ENCODE measurements at places on chromosomes 2 and 18.

DNA sequence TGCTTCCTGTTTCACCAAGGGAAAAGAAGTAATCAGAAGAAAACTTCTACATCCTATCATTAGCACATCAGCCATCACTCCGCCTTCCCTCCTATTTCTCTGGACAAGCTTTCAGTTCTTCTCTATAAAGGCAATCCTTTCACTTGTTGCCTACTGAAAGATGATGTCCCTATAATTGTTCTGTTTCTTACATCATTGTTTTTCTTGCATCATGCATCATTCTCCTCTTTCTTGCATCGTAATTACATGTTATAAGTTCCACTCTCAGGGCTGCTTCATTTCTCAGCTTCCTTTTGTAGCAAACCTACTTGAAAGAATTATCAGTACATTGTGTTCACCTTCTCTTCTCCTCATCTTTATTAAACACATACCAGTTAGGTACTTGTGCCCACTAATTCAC is 7.2 kb downstream of the SLC30A6 start:
- DNase-seq, result no peak

GRCh38 chr18:44997174-44997573 is 316.5 kb downstream of the SETBP1 start:
- no peak for DNase-seq

DNA sequence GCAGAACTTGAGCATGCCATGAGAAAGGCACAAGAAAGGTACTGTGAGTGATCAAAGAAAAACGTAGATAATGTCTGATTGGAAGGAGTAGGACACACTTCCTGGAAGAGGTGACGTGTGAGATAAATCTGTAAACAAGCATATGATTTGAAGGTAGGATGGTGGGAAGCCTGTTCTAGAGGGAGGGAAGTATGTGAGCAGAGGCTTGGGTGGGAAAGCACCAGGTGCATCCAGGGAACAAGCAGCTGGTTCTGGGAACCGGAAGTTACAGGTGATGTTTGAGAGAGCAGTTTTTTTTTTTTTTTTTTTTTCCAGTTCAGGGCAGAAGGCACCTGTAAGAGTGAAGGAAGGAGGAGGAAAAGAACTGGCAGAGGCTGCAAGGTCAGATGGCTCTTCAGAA is 116.6 kb upstream of the EFEMP1 start:
- no peak for DNase-seq

DNA sequence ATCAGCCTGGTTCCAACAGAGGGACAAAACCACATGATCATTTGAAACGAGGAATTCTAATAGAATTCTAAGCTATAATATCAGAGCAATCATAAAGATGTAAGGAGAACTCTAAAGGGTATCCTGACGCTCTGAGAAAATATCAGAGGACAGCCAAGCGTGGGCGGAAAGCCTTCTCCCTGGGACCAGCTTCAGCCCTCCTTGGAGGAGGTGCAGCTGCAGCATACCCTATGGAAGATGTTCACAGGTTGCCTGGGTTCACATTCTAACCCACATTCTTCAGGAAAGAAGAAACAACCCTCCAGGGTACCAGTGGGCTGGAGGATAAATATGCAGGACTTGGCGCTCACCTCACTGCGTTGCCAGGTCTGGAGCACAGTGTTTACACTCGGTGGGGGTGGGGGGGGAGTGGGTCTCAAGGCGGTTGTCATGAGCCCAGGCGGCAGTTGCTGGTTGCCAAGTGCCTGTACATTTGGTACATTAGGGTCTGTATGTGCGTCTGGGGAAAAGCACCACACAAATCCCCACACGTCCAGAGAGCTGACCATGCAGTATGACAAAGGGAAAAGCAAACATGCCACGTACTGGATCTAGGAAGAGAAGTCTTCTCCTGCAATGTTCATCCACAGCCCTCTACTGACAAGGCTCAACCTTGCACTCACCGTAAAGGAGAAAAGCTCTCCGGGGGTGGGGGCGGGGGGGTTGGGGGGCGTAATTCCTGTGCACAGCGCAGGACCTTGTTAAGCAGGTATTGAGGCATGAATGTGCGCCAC is 80.5 kb downstream of the CDH19 start:
- no peak for DNase-seq

DNA sequence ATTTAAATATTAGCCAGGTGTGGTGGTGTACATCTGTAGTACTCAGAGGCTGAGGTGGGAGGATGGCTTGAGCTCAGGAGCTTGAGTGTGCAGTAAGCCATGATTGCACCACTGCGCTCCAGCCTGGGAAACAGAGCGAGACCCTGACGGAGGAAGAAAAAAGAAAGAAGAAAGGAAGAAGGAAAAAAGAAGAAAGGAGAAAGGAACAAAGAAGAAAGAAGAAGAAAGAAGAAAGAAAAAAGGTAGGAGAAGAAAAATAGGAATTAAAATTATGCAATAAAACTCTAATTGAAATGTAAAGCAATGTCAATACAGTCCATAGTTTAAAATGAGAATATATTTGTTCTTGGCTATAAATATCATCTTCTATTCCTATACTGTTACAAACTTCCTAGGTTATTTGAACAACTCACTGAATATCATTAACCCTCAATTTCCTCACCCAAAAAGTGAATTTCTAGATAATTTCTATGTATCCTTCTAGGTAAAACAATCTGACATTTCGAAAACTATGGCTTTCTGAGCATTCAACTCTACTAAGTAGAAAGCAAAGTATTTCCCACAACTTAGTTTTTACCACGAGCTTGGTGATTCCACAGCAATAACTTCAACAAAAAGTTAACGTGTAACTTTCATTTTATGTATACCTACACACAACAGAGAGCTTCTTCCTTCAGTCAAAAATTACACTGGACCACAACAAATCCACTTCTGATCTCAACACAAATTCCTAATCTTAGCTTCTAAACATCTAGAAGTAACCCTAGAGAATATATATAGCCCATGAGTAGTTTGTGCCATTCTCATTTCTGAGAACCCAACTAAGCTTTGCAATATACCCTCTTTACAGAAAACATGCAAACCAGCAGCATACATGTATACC is 19.7 kb downstream of the LPIN2 start:
- no peak for DNase-seq

DNA sequence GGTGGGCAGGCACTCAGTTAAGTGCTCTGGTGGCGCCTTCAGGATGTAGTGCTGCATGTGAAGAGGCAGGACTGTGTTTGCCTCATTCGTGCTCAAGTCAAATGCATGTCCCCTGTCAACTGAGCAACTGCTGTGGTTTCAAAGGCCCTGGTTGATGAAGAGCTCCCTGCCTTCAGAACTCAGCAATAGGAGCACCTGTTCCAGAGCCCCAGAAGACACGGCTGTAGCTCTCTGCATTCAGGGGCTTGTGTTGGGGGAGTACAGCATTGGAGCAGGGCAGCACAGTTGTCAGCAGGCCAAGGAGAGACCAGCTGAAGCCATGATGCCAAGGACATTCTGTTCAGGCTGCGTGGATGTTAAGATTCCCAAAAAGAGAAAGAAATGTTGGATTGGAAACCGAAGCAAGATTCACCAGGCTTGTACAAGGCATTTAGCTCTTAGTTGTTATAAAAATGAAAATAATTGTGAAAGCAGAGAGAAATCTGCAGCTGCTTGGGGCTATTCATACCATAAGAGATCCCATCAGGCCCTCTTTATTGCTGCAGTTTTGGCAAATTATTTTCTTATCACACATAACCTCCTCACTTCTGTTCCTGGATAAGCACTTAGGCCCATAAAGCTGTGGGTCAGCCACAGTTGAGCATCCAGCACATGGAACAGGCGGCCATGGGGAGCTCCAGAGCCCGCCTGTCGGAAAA is 252.4 kb upstream of the ZNF521 start:
- DNase-seq, result no peak

DNA sequence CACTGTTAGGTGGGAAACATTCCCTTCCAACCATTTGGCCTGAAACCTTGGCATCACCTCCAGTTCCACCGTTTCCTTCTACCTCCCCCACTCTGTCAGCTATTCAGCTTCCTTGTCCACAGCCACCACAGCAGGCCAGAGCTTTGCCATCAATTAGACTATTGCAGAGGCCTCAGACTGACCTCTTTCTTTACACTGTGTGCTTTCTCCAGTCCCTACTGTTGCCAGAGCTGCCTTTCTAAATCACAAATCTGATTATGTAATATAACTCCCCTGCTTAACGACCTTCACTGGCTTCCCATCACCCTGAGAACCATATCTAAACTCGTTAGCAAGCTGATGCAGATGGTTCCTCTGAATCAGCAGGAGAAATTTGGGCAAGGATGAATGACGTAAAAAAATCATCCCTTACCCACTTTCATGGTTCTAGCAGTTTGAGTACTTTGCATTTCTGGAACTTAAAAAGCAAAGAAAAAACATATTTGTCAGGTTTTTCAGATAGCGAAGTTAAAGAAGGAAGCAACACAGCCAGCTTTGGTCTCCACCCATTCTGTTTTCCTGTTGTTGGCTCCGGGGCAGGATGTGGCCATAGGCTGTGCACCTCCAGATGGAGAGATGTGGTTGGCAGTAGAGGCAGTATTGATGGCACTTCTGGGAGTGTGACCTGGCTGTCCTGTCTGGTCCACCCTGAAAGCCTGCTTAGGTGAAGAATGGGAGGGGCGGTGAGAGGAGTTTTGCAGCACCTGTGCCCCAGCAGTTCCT is 422.1 kb downstream of the PARD3B start:
- DNase-seq, result no peak

GRCh38 chr2:134932864-134933526 is 14.4 kb downstream of the CCNT2 start:
- DNase-seq, result no peak

- DNase-seq, result no peak
These were observed 149.1 kb upstream of the CELF4 start for GRCh38 chr18:37714691-37715090.

- peak; percentile 32 for DNase-seq
These were observed 31.9 kb downstream of the ATP8B1 start for GRCh38 chr18:57771193-57771592.

DNA sequence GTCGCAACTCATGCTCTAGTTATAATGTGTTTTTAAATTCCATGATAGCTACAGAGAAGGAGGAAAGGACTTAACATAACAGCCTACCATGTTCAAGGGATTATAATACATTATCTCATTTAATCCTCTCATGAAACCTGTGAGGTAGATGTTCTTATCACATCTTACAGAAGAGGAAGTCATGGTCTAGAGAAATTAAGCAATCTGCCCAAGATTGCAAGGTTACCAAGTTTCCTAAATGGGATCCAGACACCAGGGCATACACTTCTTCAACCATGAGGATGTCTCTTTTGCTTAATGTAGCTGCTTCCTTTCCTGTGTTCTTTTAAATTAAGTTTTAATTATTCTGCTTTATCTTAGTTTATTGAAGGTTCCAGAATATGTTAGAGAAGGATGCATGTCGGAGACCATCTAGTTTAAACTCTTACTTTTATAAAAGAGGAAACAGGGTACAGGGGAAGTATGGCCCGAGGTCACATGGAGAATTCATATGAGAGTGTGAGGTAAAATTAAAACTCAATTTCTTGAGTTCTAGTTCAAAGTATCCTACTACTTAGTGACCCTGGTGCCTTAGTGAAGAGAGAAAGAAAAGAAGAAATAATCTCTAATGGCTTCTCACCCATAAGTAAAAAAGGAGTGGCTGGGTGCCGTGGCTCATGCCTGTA is 3.6 kb upstream of the IL1A start:
- DNase-seq, result peak; percentile 97
